ENCODE measurements at places on chromosomes 4 and X.

GRCh38 chr4:4534515-4535145 lies 7.2 kb downstream of the STX18 start:
- H3K27me3 ChIP-seq, result no peaks in the 10 kb centered on the region
- DNase-seq, result no peak
- no peak overlapping the region for H3K4me3 ChIP-seq
- H3K4me1 ChIP-seq, result peaks cover 1% of the 10 kb centered on the region
- no peak overlapping the region for H3K27ac ChIP-seq

DNA sequence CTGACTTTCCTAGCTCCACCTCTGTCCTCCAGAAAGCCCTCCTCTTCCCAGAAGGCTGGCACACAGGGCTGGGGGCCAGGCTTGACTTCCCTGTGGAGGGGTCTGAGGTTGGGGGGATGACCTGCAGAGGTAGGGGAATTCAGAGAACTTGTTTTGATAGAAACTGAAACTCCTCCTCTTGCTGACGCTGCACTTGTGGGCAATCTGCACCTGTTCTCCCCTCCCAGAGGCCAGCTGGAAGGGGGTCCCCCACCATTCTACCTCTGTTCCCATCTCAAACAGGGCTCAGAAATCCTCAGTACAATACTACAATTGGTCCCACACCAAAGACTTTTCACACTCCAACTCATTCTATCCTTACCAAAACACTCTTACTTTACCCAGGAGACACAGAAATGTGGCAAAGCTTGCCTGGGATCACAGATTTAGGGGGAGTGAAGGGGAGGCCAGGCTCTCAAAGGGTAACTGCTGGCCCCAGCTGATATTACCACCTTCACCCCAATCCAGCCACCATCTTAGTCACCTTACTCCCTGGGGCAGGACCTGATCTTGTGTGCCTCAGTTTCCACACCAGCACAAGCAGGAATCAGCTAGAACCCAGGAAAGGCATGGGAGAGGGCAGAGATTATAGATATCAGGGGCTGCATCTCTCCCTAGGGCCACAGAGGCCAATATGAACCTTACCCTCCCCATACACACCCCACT lies 18.5 kb downstream of the OTUD5 start:
- peaks cover 54% of the 10 kb centered on the region for H3K4me1 ChIP-seq
- peak; percentile 49 for DNase-seq
- H3K27ac ChIP-seq, result peak overlapping the region; percentile 48

- H3K27me3 ChIP-seq, result no peaks in the 10 kb centered on the region
- H3K4me1 ChIP-seq, result no peaks in the 10 kb centered on the region
- H3K4me3 ChIP-seq, result no peak overlapping the region
Measured at GRCh38 chrX:20547611-20548051, 280.9 kb upstream of the RPS6KA3 start.

- no peak overlapping the region for H3K4me3 ChIP-seq
- no peaks in the 10 kb centered on the region for H3K27me3 ChIP-seq
- no peaks in the 10 kb centered on the region for H3K36me3 ChIP-seq
- H3K4me1 ChIP-seq, result no peaks in the 10 kb centered on the region
- no peak for DNase-seq
Measured at GRCh38 chr4:11446155-11446811, 17.6 kb upstream of the HS3ST1 start.

GRCh38 chr4:77453911-77454310 lies 151.7 kb upstream of the CXCL13 start:
- no peak overlapping the region for H3K27ac ChIP-seq
- H3K4me3 ChIP-seq, result no peak overlapping the region
- no peaks in the 10 kb centered on the region for H3K36me3 ChIP-seq
- H3K4me1 ChIP-seq, result no peaks in the 10 kb centered on the region
- H3K27me3 ChIP-seq, result no peaks in the 10 kb centered on the region
